ENCODE measurements at places on chromosomes 7 and 10.

DNA sequence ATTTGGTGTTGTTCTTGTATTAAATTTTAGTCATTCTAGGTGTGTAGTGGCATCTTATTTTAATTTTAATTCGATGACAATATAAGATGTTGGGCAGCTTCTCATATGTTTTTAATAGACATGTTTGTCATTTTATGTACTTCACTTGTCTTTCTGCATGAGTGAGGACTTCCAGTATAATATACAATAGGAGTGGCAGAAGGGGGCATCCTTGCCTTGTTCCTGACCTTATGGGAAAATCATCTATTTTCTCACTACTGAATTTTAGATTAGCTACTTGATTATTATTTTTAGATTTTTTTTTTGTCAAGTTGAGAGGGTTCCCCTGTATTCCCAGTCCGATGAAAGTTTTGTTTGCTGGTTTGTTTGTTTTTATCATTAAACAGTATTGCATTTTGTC, 495.2 kb upstream of the GRM3 start:
- DNase-seq = no peak

DNA sequence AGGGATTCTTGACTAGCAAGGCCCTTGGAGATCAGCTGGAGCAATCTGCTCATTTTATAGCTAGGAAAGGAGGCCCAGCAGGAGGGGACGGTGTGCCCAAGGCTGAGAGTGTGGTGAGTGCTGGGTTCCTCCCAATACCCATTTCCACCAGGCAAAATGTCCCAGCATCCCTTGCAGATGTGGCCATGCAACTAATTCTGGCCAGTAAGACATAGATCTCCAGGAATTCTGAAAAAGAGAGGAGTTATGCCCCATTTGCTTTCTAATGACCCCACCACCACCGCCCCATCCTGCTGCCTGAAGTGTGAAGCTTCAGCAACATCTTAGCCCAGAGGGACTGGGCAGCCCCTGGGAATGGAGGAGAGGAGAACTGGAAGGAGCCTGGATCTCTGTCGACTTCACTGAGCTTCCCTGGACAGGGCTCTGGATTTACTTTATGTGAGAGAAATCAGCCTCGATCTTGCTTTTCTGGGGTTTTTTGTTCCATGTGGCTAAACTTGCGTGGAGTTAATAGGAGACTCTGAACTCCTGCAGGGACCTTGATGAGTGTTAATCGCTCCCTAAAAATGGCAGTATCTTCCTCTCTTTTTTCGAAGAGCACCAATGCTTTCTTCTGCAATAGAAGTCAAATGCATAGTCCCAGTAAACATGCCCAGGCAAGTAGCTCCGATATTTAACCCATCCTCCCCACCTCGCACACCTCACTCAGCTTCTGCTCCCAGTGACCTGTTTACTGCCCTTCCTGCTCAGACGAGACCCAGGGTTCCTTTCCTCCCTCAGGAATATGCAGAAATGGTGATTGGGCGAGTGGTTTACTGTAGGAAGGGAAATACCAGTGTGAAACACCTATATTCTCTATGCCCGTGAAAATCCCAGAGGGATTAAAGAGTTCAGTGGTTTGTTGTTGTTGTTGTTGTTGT, 127.5 kb upstream of the GPR26 start:
- no peak for DNase-seq

DNA sequence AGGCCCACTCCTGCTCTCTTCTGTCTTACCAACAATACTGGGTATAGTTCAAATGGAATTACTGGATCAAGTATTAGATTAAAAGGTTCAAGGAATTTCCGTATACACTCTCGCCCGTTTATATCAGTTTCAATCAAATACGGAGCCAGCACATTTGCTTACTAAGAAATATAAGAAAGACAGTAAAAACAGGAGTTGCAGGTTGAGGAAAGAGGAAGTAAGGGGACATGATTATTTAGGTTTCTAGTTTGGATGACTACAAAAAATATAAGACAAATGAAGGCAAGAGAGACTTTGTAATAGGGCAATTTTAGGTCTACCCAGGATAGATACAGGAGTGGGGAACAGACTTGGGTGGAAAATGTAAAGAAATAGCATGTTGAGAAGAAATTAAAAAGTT, 109.9 kb upstream of the ABI1 start:
- DNase-seq = no peak

DNA sequence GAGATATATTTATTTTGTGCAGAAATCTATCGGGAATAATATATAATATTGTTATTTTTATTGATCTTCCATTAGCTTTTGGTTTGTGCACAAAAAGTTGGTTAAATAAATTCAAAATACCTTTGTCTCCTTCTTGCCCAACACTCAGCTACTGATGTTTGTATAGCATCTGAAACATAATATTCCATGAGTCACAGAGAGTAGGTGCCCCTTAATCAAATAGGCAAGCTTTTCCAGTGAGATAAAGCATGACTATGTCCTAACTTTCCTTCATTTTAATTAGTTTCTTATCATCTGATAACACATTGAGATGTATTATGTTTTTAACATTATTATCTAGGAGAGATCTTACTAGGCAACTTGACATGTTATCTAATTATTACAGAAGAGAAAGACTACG, 432.2 kb downstream of the KIF20B start:
- no peak for DNase-seq

DNA sequence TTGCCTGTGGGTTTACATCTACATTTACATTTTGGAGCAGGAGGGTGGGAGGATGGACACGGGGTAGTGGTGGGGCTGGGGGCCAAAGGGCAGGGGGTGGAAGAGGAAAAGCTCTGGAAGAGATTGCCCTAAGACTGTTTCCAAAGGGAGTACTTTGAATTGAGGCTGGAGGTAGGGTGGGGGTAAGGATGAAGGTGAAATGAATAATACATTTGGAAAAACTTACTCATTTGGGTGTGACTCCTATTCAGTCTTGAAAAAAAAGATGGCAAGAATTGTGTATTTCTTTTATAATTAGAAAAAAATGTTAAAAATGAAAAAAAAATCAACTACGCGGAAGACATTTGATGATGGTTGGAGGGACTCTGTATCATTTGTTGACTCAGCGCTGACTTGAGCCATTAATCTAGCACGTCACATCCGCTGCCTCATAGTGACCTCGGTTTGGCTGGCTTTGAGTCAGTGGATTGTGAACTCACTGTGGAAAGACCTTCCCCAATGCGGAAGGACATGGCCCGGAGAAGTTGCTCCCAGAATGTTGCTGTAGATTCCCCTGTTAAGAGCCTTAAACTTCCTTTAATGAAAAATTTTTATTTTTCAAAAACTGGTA, 2.8 kb downstream of the FAM180A start:
- peak; percentile 92 for DNase-seq

GRCh38 chr7:93715234-93715633, 140.7 kb upstream of the CALCR start:
- DNase-seq = no peak

DNA sequence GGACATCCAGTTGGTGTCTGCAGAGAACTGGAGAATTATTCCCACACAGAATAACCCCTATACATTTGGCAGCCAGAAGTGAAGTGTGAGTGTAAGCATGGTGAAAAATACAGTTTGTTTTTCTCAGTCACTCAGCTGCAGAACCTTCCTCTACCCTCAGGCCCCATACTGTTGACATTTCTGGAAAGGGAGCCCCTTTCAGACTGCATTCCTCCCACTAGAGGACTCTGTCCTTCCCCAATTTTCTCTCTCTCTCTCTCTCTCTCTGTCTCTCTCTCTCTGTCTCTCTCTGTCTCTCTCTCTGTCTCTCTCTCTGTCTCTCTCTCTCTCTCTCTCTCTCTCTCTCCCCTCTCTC, 86.8 kb upstream of the STEAP1B start:
- DNase-seq = no peak

GRCh38 chr7:88795553-88795952, at the start of gene TEX47:
TSS of gene TEX47 (minus strand) at chr7:88795737. CDS start at chr7:88794942, 795 bp downstream.
- DNase-seq = no peak

DNA sequence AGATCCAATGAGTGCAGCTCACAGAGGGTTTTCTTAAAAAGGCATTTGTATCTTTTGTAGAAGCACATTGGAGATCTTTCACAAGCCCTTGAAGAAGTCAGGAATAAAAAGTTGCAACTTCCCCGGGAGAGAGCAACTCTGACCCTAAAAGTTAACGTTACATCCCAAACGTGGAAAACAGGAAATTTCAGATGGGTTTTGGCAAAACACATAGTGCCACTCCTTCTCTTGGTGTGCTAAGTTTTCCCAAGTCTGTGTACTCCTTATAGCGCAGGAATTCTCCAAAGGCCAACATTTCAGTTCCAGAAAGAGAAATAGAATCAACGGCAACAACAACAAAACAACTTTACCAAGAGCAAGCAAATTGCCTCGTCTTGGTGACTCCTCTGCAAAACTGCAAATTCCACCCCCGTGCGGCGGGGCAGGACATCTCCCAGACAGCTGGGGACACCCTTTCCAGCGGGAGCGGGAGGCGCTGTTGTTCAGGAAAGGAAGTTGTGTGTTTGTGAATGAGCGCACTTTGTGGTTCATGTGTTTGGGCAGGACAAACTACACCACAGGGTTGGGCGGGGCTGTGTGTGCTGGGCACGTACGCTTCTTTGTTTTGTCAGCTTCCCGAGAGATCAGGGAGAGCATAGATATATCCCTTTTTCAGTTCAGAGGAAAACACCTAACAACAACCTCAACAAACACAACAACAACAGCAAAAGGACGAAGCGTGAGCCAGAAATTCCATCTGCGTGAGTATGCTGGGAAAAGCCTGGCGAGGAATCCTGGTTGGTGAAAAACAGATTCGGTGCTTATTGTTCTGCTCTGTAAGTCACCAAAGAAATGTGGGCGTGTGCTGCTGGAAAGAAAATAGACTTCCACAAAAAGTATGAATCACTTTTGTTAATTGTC, 294.7 kb upstream of the PITRM1 start:
- peak; percentile 88 for DNase-seq

GRCh38 chr10:84765086-84765485, 436.7 kb downstream of the CCSER2 start:
- DNase-seq = no peak

DNA sequence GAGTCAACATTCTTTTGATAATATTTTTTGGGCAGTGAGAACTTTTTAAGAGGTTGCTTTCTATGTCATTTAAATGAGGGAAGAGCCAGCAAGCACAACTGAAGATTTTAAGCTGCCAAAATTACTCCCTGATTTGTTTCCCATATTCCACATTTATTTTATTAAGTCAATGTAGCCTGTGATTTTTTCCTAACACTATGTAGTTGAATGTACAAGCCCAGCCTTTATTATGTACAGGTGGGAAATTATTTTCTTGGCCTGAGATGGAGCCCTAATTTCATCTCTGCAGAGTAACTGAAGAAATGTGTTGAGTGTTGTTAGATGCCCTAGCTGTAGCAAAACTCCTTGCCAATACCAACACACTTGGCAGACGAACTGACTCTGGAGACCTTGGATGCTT, 83.1 kb upstream of the MINDY3 start:
- no peak for DNase-seq

DNA sequence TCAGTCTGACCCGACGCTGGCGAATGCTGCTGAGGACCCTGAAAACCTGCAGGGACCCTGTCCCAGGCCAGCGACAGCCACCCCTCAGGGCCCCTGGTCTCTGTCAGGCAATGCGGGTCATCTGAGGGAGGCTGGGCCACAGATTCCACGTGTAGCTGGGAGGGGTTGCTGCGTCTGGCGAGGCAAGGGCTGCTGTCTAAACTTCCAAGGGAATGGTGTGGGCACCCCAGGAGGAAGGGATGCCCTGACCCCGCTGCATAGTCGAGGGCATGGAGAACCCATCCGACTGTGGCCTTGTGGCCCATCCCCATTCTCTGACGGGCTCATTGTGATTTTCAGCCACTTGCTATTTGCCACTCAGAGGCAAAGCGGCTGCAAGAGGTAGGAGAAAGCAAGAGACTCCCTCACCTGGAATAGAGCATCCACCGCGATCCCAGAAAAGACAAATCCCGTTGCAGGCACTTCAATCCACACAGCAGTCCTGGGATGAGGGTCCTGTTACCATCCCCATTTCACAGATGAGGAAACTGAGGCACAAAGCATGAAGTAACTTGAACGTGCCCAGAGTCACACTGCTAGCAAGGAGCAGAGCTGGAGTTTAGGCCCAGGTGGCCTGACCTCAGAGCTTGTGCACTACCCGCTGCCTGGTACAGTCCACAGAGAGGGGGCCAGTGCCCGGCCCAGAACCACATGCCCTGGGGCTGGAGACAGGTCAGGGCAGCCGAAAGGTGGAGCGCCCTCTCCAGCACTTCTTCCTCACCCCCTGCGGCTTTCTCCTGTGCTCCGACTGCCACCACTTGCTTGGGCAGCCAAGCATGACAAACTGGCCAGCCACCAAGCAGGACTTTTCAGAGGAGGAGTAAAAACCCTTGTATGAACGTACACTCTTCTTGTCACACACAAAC, 163.8 kb upstream of the KLF14 start:
- DNase-seq = no peak

- DNase-seq = peak; percentile 59
These were observed 208.3 kb downstream of the PPP1R3A start for GRCh38 chr7:113710310-113711096.

- DNase-seq = no peak
These were observed 92.0 kb downstream of the CTBP2 start for GRCh38 chr10:125068406-125068805.

- no peak for DNase-seq
These were observed 10.6 kb upstream of the LAMTOR4 start for GRCh38 chr7:100137851-100138760.

- no peak for DNase-seq
These were observed 534 bp downstream of the PSMA2 start for GRCh38 chr7:42931447-42931833.

GRCh38 chr10:86599729-86600128, 54.6 kb upstream of the OPN4 start:
- no peak for DNase-seq

DNA sequence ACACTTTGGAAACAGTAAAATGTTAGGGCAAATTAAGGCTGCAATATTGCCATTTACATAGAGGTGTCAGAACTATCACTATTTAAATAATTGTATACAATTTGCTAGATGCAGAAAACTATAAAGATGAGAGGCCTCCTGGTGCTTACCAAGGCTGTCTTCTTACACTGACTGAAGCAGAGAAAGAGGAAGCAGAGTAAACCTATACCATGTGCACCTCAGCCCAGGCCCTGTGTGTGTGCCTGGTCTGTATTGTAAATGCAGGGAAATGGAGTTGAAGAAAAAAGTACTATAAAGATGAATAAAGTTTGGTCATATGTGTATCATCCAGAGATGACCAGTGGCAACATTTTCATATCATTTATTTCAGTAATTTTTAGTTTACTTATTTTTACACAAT, 29.2 kb downstream of the ELMO1 start:
- no peak for DNase-seq
